Stimulated activated CD4-positive, alpha-beta T cell treated with anti-CD3 and anti-CD28 coated beads, Interleukin-15, amount 100 ng/mL, for 48 hours (primary cell): ENCODE measurements at places on chromosomes 3 and 15.

DNA sequence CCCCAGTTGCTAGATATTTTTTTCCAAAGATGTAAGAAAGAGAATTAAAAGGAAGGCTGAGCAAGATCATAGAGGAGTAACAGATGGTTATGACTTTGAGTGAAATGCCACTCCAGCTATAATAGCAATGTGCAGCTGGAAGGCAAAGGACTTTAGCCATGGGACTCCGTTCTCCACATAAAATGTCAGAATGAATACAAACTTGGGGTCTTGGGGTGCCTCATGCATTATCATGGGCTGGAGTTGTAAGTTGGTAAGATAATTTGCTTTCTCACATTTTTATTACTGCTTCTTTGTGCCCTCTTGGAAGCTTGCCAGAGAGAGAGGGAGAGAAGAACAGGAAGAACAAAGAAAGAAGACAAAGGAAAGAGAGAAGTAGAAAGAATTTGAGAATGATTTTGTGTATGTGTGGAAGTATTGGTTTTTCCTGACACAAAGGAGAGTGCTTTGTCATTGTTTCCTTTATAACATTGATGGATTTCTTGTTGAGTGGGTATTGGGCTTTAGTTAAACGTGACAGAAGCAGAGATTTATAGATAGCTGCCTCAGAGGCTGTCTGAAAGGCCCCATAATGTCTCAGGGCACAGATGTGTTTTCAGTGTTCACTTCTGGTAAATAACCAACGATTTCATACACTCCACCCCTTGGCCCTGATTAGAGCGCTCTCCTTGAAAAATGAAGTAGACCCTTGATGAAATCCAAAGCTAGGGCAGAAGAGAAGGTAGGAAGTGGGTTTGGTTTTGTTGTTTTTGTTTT lies 715.3 kb downstream of the NR2F2 start:
- no peak for DNase-seq

GRCh38 chr15:78726870-78727551 lies 84.3 kb downstream of the ADAMTS7 start:
- no peak for DNase-seq

- no peak for DNase-seq
These were observed 54.9 kb downstream of the ANP32A start for GRCh38 chr15:68765602-68766368.

GRCh38 chr3:178181784-178182183 lies 354.5 kb upstream of the KCNMB2 start:
- no peak for DNase-seq

- DNase-seq = no peak
These were observed 213.7 kb downstream of the FOXP1 start for GRCh38 chr3:71369701-71370391.

DNA sequence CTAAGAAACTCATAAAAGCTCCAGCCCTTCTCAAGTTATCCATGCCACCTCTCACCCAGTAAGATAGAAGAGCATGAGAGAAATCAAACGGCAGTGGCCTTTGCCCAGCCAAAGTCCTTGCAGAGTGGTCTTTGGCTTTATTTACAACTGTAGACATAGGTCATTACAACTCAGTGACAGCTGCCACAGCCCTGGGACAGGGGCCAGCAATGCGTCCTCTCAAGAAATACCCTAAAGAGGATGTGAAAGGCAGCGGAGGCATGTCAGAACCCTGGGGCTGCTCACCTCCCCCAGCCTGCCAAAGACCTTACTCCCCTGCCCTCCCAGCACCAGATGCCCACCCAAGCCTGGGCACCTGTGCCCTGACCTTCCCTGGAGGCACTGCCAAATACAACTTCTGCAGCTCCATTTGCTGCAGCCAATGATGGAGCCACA lies 6.3 kb downstream of the ACAA1 start:
- no peak for DNase-seq

DNA sequence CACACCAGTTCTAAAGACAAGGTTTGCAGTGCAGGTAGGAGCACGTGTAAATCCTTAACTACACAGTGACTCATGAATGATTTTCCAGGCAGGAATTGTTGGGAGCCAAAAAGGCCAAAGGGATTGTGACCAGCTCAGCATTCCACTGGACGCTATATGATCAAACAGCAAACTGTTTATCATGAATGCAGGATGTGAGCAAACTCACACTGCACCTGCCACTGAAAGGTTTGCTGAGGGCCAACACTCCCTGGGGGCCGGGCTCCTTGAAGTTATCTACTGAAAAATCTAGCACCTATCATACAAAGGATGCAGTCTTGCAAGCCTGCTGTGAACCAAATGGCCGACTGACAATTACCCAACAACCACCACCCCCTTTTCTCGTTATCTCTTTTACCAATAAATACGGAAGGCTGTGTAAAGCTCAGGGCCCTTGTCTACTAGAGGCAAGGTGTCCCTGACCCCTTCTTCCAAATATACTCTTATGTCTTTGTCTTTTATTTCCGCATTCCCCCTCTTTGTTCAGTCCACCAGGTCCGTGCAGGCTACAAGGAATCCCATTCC lies 11.5 kb upstream of the DNASE1L3 start:
- no peak for DNase-seq

- DNase-seq = no peak
These were observed 461.8 kb downstream of the SHQ1 start for GRCh38 chr3:72386327-72387000.

GRCh38 chr3:108239082-108239481 lies 16.9 kb upstream of the IFT57 start:
- DNase-seq = no peak

DNA sequence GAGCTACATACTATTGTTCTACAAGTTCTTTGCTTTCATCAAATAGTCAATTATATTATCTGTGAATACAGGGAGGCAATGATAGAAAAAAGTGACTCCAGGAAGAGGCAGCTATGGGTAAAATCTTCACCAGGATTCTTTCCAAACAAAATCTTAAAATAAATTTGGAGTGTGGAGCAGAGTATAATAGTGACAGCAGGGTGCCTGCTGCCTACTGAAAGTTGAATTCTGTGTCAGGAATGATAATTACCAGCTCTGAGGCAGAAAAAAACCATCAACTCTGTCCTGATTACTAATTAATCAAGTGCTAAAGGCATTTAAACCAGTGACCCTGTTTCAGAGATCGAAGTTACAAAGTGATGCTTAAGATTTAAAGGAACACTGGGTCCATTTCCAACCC lies 148.0 kb downstream of the DIPK2A start:
- DNase-seq = no peak

GRCh38 chr3:36693670-36694069 lies 70.7 kb downstream of the DCLK3 start:
- DNase-seq = no peak

GRCh38 chr3:186787642-186788481 lies 4.5 kb downstream of the EIF4A2 start:
- DNase-seq = no peak

DNA sequence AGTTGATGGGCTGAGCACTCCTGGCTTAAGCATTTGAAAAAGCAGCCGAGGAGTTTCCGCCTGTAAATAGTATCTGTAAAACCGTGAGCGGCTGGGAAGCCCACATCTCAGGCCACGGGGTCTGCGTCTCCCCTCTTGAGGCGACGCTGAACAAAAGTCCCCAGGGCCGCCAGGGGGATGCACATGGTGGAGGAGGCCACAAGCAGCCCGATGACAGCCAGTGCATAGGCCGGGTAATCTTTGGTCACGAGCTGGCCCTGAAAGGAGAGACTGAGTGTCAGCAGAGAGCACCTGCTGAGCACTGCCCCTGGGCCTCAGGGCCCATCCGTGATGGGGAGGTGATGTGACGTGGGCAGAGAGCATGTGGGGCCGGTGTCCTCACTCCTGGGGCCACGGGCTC lies 37.5 kb downstream of the SLC6A20 start:
- no peak for DNase-seq

GRCh38 chr15:66880380-66881155 lies 178.5 kb downstream of the SMAD6 start:
- no peak for DNase-seq

GRCh38 chr3:140724856-140725812 lies 47.3 kb downstream of the TRIM42 start:
- no peak for DNase-seq

DNA sequence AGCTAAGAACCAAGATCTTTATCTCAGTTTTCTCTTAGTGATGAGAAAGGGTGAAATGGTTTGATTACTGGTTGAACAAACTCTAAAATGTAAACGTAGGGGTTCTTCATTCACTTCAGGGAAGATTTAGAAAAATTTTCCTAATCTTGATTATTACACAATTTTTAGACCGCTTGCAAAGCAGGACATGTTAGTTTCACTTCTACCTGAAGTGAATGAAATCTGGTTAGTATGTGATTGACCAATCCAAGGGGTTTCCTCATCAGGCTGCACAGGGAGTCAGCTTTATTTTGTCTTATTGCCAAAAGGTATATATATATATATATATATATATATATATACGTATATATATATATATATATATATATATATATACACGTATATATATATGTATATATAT lies 740.4 kb downstream of the TUSC7 start:
- no peak for DNase-seq

DNA sequence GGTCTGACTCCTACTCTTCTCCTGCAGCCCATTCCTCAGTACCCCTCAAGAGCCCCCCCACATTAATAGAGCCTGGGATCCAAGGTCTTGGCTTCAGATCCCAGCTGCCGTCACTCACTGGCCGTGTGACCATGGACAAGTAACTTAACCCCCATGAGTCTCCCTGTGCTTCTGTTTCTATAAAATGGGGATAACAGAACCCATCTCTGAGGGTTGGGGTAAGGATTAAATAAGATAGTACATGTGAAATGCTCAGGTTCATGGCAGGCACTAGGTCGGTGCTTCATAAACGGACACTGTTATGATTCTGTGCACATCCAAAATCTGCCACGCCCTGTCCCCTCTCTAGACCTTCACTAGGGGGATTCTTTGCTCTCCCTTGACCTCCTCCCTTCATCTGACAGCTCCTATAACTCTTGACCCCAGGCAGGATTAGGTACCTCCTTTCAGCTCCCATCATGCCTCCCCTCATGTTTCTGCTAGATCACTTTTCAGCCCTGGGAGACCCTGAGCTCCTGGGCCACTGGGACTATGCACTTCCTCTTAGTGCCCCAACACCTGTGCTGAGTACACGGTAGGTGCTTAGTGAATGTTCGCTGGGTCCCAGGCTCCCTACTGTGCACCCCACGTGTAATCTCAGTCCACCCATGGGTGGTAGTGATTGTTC lies 1.5 kb downstream of the CAND2 start:
- DNase-seq = no peak

DNA sequence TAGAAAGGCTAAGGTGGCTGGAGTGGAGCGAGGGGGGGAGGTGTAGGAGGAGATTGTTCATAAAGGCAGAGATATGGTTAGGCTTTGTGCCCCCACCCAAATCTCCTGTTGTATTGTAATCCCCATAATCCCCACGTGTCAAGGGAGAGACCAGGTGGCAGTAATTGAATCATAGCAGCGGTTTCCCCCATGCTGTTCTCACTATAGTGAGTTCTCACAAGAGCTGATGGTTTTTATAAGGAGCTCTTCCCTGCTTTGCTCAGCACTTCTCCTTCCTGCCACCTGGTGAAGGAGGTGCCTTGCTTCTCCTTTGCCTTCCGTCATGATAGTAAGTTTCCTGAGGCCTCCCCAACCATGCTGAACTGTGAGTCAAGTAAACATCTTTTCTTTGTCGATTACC lies 64.7 kb upstream of the CFAP161 start:
- no peak for DNase-seq

- no peak for DNase-seq
These were observed 95.3 kb downstream of the XXYLT1 start for GRCh38 chr3:195175476-195176337.

GRCh38 chr3:13715961-13716360 lies 163.9 kb downstream of the WNT7A start:
- no peak for DNase-seq

DNA sequence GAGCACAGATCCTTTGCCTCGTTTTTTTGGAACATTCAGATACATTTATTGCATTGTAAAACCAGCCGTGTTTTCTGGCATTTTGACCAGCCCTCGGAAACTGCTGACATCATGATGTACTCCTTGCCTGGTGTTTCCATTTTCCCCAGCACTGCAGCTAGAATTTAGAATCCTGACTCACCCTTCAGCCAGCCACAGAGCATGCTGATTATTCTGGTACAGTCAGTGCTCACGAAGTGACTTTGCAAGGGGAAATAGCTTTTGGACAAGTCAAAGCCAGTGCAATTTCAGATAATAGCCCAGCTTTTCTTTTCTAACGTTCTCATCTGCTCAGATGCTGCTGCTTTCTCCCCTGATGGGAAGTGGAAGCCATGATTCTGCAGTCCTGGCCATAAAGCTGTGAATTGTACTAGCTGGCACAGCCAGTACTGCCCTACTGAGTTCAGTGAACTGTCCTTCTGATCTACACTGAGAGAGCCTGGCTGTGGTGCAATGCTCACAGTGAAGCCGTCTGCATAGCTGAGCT lies 12.1 kb upstream of the CNBP start:
- DNase-seq = no peak

- no peak for DNase-seq
These were observed 11.2 kb upstream of the LEO1 start for GRCh38 chr15:51982770-51983103.

GRCh38 chr3:138271189-138271794 lies 58.4 kb downstream of the NME9 start:
- no peak for DNase-seq

- no peak for DNase-seq
These were observed 18.7 kb downstream of the USF3 start for GRCh38 chr3:113677737-113678136.

DNA sequence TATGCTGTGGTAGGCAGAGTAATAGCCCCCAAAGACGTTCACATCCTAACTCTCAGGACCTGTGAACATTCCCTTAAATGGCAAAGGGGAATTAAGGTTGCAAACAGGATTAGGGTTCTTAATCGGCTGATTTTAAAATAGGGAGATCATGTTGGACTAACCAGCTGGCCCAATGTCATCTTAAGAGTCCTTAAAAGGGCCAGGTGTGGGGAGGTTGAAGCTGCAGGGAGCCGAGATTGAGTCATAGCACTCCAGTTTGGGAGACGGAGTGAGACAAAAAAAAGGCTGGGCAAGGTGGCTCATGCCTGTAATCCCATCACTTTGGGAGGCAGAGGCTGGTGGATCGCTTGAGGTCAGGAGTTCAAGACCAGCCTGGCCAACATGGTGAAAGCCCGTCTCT lies 1.6 kb upstream of the FLNB start:
- no peak for DNase-seq

DNA sequence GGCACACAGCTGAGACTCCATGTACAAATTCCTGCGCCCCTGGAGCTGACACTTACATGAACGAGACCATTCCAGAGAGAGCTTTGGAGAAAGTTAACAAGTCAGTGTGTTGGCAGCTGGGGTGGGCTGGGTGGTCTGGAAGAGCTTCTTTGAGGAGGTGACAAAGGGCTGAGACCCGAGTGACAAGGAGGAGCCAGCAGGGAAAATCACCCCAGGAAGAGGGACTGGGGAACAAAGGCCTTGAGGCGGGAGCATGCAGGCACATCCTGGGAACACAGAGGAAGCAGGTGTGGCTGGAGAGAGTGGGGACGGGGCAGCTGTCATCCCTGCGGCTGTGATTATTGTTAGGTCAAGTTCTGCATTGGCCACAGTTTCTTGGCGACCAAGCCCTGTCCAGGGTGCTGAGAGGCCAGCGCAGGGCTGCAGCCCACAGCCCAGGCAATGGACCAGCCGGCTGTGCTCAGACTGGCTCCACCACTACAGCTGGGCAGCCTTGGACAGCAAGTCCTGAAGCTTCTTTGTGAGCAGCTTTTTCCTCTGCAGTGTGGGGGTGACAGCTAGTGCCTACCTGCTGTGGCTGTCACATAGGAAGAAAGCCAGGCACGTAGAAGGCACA lies 34.2 kb upstream of the PRR23E start:
- DNase-seq = no peak

GRCh38 chr3:141387516-141387915 lies 19.2 kb downstream of the ZBTB38 start:
- no peak for DNase-seq

- no peak for DNase-seq
These were observed 16.0 kb downstream of the WNT5A start for GRCh38 chr3:55471084-55471483.
